ENCODE measurements at places on chromosomes 12 and 14.

GRCh38 chr12:120817559-120818330 lies 86.4 kb downstream of the SPPL3 start:
- no peak for DNase-seq

GRCh38 chr12:128078301-128078971 lies 188.5 kb upstream of the TMEM132C start:
- DNase-seq = no peak

DNA sequence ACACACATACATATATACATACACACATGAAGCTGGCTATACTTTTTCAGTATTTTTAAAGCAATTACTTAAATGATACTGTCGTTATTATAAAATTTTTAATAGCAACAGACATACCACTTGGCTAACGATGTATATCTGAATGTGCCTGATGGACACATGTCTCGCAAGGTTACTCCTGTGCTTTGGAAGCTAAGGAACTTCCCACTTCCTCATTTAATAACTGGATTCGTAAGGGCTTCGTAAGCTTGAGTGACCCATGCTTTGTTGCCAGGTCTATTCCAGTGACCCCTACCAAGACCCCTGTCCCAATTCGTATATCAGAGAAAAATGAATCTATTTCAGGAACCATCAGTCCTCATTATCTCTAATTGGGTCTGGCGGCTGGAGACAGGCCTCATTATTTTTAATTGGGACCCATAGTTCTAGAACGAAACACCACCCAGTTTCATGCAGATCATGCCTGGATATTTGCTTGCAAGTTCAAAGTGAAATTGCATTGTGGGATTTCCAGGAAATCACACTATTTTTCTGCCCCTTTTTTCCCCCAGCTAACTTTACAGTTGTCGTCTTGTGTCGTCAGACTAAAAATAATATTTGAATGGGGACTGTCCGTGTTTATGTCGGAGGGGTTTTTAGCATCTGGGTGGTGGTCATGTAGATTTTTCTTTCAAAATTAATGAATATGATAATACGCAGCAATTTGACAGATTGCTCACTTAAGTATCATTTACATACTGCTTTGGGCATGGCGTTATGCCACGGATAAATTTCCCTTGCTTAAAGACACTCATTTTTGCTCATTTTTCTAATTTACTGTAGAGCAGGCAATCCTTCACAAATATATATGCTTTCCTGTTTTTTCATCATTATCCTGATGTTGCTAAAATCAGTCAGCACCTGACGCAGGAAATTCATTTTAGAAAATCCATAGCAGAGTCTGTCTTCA lies 17.1 kb upstream of the MYO1H start:
- no peak for DNase-seq

DNA sequence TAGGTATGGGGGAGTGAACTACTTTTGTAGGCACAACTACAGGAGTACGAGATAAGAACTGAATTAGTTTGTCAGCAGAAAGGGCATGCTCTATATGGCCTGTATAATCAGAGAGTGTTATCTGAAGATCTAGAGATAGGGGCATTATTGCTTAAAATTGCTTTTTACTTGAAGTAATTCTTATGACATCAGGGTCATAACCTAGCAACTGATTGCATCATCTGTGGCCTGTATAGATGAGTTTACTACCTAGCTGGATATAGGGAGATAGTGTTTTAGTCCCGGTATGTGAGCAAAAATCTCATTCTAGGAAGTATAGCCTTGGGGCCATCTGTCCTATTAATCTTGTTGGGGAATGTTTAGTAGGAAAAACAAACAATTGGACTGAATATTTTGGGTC lies 142.7 kb downstream of the TMEM117 start:
- no peak for DNase-seq

GRCh38 chr14:33670235-33670634 lies 280.6 kb downstream of the EGLN3 start:
- no peak for DNase-seq

- no peak for DNase-seq
Observed at GRCh38 chr12:268483-268840, 5.8 kb upstream of the SLC6A13 start.

GRCh38 chr14:94372021-94372605 lies 16.3 kb downstream of the SERPINA1 start:
- DNase-seq = no peak

- no peak for DNase-seq
Observed at GRCh38 chr12:2244013-2244861, 191.4 kb downstream of the CACNA1C start.

- no peak for DNase-seq
Observed at GRCh38 chr12:3753544-3754284, 805 bp upstream of the CRACR2A start.
